ENCODE measurements at places on chromosomes 1 and 21.
A peak's percentile ranks its signal among the peaks of the same experiment; 100 is the strongest.

GRCh38 chr21:29074007-29074376 lies 544 bp upstream of the CCT8 start:
- DNase-seq: no peak

- peak; percentile 22 for DNase-seq
These were observed 3.0 kb downstream of the PTPN22 start for GRCh38 chr1:113868387-113869083.

- DNase-seq: no peak
These were observed 125.4 kb downstream of the TGFBR3 start for GRCh38 chr1:91760512-91760911.

DNA sequence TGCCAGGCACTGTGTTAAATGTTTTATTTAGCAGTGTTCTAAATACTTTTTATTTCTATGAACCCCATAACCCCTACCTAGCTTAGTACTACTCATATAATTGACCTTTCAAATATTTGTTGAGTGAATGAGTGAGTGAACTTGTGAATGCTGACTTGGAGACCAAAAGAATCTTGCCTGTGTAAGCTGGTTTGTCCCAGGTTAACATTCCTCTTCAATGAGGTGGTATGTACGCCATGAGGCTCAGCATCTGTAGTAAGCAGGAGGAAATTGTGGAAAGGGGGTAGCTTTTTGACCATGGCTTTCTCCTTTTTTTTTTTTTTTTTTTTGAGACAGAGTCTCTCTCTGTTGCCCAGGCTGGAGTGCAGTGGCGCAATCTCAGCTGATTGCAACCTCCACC lies 14.6 kb downstream of the MED18 start:
- no peak for DNase-seq

DNA sequence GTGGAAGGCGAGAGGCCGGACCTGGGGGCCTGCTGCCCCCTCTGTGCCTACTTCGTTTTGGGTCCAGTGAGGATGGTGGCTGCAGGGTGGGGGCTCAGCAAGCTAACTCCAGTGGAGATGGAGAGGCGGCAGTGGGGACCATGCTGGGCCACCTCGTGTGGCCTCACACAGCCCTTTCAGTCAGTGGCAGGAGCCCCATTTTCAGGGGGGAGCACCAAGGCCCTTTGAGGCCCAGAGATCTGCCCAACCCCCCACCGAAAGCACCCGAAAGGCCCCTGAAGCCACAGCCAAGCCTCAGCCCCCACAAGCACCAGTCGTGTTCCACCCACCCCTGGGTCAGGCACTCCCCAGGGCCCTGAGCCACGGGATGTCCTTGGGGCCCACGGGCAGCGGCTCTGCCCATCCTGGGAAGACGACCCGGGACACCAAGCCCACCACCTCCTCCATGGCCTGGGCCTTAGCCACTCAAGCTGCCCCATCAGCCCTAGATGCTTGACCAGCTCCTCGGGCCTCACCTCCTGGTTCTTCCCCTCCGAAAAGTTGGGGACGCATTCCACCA lies 345 bp downstream of the FTCD start:
- no peak for DNase-seq

GRCh38 chr1:150154143-150154542 lies 4.4 kb downstream of the PLEKHO1 start:
- DNase-seq: no peak

DNA sequence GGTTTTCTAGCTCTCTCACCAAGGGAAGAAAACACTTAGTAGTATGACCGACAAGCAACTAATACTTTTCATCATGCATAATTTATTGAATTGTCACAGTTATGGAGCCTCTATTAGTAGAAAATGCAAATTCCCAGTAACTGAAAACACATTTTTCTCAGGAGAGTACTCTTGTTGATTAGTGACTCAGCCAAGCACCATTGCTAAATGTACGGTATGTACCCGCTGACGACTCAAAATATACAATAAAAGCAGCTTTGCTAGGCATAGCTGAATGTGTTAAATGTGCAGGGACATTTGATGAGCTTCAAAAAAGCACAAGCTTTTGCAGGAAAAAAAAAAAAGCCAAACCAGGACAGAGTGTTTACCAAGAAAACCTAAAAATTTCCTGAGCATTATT lies 63.9 kb downstream of the WDR64 start:
- no peak for DNase-seq

GRCh38 chr1:150009604-150010392 lies 728 bp downstream of the OTUD7B start:
- peak; percentile 39 for DNase-seq

- no peak for DNase-seq
These were observed 2574.0 kb upstream of the TPTE start for GRCh38 chr21:7947422-7947821.

- DNase-seq: no peak
These were observed 2.6 kb upstream of the TENT5B start for GRCh38 chr1:27015260-27015659.

GRCh38 chr1:10402729-10403274 lies 3.9 kb downstream of the PGD start:
- DNase-seq: no peak

DNA sequence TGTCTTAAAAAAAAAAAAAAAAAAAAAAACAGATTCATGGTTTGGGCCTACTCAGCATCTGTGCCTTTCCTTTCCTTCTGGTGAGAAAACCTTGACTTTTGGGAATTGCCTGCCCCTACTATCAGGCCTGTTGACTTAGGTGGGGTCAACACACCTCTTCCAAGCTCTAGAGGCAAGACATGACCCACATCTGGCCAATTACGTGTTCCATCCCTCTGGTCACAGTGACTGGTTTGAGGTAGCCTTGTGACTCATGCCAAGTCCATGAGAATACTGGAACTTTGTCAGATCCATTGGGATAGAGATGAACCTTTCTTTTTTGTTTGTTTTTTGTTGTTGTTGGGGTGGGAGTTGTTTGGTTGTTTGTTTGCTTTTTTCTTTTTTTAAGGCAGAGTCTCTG lies 37.3 kb upstream of the KHDRBS1 start:
- no peak for DNase-seq

GRCh38 chr1:52926864-52927211 lies 238 bp upstream of the SCP2 start:
- no peak for DNase-seq

GRCh38 chr1:225660544-225660946 lies 7.6 kb upstream of the ENAH start:
- no peak for DNase-seq

- no peak for DNase-seq
These were observed 220.5 kb downstream of the CENPF start for GRCh38 chr1:214823311-214824117.

GRCh38 chr1:178599745-178600144 lies 86.8 kb downstream of the TEX35 start:
- DNase-seq: no peak

GRCh38 chr1:177007437-177008161 lies 156.9 kb downstream of the ASTN1 start:
- DNase-seq: no peak

DNA sequence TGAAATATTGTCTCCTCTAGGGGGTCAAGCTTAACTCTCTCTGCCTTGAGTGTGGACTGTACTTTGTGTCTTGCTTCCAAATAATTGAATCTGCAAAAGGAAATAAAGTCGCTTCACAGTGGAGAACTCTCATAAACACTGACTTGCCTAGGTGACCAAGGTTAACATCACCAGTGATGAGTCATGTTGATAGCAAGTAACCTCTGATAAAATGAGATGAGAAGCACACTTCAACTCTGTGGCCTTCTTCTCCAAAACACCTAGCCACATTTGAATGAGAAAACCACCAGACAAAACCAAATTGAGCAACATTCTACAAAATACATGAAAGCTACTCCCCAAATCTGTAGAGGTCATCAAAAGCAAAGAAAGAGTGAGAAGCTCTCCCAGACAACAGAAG lies 37.6 kb downstream of the PDE4B start:
- no peak for DNase-seq

DNA sequence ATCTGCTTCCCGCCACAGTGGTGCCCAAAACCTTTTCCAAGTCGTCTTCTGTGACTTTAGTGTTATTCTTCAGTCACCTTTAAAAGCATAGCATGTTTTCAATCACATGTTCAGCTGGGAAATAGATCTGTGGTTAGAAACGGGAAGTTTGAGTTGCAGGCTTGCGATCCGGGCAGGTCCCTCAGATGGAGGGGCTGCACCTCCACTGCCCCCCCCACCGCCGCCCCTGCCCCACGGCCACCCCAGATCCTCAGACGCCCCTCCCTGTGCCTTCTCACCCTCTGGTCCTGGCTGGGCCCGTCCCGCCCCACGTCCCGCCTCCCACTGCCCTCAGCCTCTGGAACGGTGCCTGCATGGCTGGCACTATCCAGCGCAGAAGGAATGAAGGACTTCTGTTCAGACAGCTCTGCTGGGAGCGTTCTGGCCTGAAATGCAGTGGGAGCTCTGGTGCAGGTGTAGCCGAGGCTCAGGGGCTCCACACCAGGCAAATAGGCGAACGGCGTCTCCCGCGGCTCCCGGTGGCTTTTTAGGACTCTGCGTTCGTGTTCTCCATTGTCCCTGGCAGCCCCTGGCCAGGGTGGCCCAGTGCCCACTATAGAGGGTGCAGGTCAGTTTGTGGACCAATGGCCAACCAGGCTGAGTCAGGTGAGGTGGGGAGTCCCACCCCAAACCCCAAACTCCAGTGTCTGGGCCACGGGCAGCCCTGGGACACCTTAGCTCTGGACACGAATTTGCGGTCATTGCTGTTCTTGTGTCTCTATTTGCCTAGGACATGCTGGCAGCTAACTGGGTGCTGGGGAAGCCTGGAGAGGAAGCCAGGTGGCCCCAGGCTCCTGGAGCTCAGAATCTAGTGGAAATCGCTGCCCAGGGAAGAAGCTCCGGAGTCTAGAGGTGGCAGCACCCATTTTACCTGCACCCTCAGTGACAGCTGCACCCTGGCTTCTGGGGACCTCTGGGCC lies 67.1 kb downstream of the FAAP20 start:
- DNase-seq: no peak

- DNase-seq: no peak
These were observed 466.4 kb downstream of the NPHP4 start for GRCh38 chr1:5525597-5526384.

DNA sequence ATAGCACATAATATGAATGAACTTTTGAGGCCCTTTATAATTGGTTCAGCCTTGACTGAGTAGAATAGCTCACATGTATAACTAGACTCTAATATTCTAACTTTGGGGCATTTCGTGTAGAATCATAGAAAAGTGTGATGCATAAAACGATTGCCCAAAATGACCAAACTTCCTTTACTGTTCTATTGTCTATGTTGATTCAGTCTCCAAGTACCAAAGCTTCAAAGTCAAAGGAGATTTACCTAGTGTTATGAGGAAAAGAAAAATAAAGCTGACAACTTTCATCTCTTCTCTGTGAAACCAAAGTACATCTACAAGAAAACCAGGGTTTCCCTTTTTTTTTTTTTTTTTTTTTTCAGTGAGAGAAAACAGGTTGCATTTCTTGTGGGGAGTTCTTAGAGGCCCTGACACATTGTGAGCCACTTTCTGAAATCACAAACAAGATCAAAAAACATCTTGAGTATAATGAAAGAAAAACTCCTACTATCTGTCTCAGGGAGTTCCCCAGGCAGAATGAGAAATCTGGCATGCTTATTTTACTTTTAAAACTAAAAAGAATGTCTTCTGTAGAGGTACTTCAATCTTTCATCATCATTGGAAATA lies 183.4 kb downstream of the TNFSF18 start:
- no peak for DNase-seq

DNA sequence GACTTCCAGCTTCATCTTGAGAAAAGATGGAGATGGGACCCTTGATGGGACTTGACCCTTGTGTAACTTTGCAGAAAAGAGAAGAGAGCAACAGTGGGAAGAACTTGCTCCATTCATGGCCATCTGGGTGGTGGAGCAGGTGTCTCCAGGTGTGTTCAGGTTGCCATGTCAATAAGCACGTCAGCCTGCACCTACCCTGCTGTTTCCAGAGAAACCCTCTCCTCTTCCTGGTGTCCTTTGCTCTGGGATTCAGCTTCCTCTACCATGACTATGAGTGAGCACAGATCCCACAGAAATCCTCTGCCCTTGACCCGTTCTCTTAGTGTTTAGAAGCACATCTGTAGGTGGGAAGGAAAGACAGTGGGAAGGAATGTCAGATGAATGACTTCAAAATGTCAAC lies 21.8 kb upstream of the OTUD3 start:
- DNase-seq: no peak

GRCh38 chr21:41858466-41859296 lies 20.5 kb downstream of the PRDM15 start:
- DNase-seq: no peak

- DNase-seq: no peak
These were observed 29.6 kb downstream of the RUNX3 start for GRCh38 chr1:24900486-24900849.

DNA sequence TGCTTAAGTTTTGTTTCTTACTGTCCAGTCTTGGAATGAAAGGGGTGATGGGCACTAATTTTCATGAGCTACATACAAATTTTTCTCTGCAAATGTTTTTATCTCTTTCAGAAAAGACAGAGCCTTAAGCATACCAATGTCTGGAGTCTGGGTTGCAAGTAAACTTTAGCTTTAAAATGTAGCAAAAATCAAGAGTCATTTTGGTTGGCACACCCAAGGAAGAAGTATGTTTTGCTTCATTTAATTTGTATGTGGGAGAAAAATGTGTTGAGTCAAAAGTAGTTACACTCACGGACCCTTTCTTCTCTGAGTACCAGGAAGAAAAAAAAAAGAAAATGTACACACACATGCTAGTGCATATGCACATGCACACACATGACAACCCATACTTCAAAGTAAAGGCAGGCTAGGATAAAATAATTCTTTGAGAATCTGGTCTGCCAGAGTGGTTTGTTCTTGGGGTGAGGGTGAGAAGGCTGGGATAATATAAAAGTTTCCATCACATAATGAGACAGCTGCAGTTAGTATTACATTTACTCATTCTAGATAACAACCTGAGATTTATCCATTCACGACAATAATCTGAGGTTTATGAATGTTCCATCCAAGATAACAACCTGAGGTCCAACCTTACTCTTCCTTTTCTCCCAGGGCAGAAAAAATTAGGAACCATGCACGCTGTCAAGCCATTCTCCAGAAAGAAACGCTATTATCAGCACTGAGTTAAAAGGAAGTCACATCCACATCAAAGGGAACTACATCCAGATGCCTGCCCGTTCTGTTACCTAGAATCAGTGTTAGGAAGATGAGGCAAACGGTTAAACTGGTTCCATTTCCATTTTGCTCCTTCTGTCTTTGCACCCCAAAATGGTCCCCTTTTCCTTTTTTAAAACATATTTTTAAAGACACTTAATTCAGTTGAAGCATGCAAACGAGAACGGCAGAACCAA lies 9.3 kb downstream of the DPYD start:
- DNase-seq: no peak

DNA sequence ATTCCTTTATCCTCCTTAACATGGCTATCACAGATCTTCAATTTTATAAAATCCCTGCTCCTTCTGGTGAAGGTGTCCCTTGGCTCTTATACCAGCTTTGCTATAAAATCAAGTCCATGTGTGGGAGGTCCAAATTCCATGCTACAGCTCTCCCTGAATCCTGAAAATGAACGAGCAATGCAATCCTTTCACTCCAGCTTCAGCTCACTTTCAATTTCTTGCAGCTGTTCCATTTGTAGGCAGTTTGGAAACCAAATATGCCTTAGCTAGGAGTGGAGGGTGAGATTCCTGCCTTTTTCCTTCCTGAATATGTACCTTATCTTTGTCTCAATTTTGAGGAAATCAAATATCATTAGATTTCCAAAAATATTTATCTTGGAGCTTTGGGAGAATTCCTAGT lies 402.6 kb downstream of the TTLL7 start:
- DNase-seq: no peak

GRCh38 chr1:93750955-93751354 lies 69.3 kb upstream of the BCAR3 start:
- DNase-seq: no peak
